ENCODE measurements at places on chromosomes 6 and 20. TPM values are rescaled to one million over a fixed set of nuclear protein-coding genes. Genes with fewer than 3 reads are reported as not detected.

USP49 gene
- 1.3 TPM for total RNA-seq

PI16 gene
- total RNA-seq = 0.28 TPM

BPIFB1 gene
- total RNA-seq = not detected

C20orf144 gene
- 0.28 TPM for total RNA-seq

FAM217A gene
- not detected for total RNA-seq

IRAK1BP1 gene
- total RNA-seq = 2.5 TPM

CRISP3 gene
- total RNA-seq = not detected

TBCC gene
- 29.9 TPM for total RNA-seq

SLC26A8 gene
- total RNA-seq = not detected

CLPSL2 gene
- total RNA-seq = not detected

RIMS1 gene
- total RNA-seq = 17.1 TPM

LHFPL5 gene
- total RNA-seq = not detected

LRP11 gene
- total RNA-seq = 69.1 TPM

TNNC2 gene
- total RNA-seq = 0.56 TPM

LY6G6D gene
- total RNA-seq = not detected

ATP9A gene
- total RNA-seq = 23.2 TPM

PPIL1 gene
- total RNA-seq = 23.4 TPM

HLA-DRA gene
- 0.38 TPM for total RNA-seq

SLC22A7 gene
- not detected for total RNA-seq

ZSWIM1 gene
- 3.4 TPM for total RNA-seq

CDH26 gene
- 0.28 TPM for total RNA-seq

DUSP15 gene
- total RNA-seq = not detected

QKI gene
- 127 TPM for total RNA-seq

FILIP1 gene
- total RNA-seq = 0.58 TPM

WFDC10B gene
- total RNA-seq = not detected

FABP7 gene
- total RNA-seq = not detected

PCMTD2 gene
- 25.3 TPM for total RNA-seq

RIPOR3 gene
- total RNA-seq = 13.2 TPM

VSTM2L gene
- 3.7 TPM for total RNA-seq

SNHG17 gene
- 8.2 TPM for total RNA-seq

CCDC170 gene
- 0.56 TPM for total RNA-seq

RSPO3 gene
- 2.0 TPM for total RNA-seq

PPP1R3D gene
- total RNA-seq = 5.4 TPM

NKAIN2 gene
- not detected for total RNA-seq

SNAI1 gene
- 0.56 TPM for total RNA-seq

PREX1 gene
- 39.7 TPM for total RNA-seq

KCNB1 gene
- total RNA-seq = under 0.01 TPM

XKR7 gene
- under 0.01 TPM for total RNA-seq

PCK1 gene
- not detected for total RNA-seq

PNLDC1 gene
- total RNA-seq = 0.19 TPM

KCNK16 gene
- total RNA-seq = not detected

ADGB gene
- total RNA-seq = not detected

TPX2 gene
- 86.1 TPM for total RNA-seq

VWA7 gene
- not detected for total RNA-seq

PLAGL2 gene
- 1.5 TPM for total RNA-seq

CNKSR3 gene
- 2.7 TPM for total RNA-seq

F13A1 gene
- not detected for total RNA-seq

TUBB2B gene
- total RNA-seq = 6.9 TPM

NKX2-2 gene
- total RNA-seq = not detected

OR2J3 gene
- not detected for total RNA-seq

MYH7B gene
- under 0.01 TPM for total RNA-seq

SKIC2 gene
- total RNA-seq = 70.5 TPM

BHLHE23 gene
- not detected for total RNA-seq

Data from regular cardiac myocyte (primary cell).